ENCODE measurements at places on chromosomes 4 and X.

- DNase-seq = no peak
These were observed 872.9 kb upstream of the PCDH10 start for GRCh38 chr4:132276185-132276584.

DNA sequence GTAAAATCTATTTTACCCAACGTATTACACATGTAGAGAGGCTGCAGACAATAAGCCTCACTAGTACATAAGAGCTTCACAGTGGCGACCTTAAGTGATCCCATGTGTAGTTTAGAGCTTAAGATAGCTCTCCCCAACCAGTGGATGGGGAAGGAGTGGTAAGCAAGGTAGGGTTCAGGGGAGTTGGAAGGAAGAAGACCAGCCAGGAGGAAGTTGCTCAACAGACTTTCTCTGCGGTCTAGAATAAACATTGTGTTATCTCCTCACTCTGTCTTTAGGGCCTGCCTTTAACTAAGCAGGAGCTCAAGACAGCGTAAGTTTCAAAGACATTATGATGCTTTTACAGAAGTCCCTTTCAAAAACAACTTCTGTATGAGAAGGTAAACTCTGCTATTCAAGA, 16.8 kb downstream of the MEPE start:
- DNase-seq = no peak

- DNase-seq = no peak
These were observed 183.7 kb downstream of the NSUN7 start for GRCh38 chr4:40933272-40934053.

- no peak for DNase-seq
These were observed 82.4 kb downstream of the HTRA3 start for GRCh38 chr4:8351931-8352367.

- DNase-seq = no peak
These were observed 7.3 kb downstream of the RPS4X start for GRCh38 chrX:72269671-72270251.

DNA sequence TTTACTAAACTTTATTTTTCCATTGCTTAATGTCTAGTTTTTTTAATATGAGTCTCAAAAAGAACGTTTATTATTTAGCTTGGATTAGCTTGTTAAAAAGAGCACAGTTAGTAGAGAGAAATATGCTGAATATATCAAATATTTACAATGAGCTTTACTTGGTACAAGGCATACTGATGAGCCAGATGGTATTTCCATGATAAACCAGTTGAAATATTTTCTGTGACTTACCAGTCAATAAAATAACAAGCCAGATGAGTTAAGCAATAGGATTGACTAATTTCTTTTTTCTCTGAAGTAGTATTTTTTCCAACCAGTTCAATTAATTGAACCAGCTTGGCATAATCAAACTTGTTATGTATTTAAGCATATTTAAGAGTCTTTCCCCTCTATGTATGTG, 134.1 kb downstream of the KLHL34 start:
- no peak for DNase-seq

GRCh38 chrX:153214934-153215333, 35.9 kb downstream of the MAGEA1 start:
- no peak for DNase-seq

GRCh38 chr4:169189372-169189771, 81.4 kb downstream of the SH3RF1 start:
- DNase-seq = no peak

- no peak for DNase-seq
These were observed 4.0 kb downstream of the PPM1K start for GRCh38 chr4:88280228-88280795.

- DNase-seq = no peak
These were observed 216.3 kb upstream of the PCDH18 start for GRCh38 chr4:137748616-137749015.

GRCh38 chrX:44183329-44183728, 160.1 kb downstream of the EFHC2 start:
- DNase-seq = no peak

DNA sequence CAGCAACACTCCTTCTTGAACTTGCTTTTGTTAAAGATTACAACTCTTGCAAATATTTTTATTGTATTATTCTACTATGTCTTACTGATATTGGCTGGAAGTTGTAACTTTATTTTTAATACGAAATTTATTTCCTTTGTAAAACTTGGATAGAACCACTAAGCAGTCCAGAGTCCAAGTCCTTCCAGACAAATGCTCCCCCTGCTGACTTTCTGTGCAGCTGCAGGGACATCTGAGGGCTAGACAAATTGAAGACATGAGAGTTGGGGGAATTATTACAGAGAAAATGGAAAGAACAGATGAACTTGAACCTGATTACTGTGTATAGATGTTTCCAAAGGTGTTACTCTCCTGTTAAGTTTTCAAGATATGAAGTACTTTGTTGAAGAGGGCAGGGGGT, 238.8 kb downstream of the GRIA3 start:
- no peak for DNase-seq

- DNase-seq = no peak
These were observed 1023.3 kb upstream of the TENM3 start for GRCh38 chr4:181219783-181220416.

- no peak for DNase-seq
These were observed 11.1 kb downstream of the DRP2 start for GRCh38 chrX:101230636-101231035.

DNA sequence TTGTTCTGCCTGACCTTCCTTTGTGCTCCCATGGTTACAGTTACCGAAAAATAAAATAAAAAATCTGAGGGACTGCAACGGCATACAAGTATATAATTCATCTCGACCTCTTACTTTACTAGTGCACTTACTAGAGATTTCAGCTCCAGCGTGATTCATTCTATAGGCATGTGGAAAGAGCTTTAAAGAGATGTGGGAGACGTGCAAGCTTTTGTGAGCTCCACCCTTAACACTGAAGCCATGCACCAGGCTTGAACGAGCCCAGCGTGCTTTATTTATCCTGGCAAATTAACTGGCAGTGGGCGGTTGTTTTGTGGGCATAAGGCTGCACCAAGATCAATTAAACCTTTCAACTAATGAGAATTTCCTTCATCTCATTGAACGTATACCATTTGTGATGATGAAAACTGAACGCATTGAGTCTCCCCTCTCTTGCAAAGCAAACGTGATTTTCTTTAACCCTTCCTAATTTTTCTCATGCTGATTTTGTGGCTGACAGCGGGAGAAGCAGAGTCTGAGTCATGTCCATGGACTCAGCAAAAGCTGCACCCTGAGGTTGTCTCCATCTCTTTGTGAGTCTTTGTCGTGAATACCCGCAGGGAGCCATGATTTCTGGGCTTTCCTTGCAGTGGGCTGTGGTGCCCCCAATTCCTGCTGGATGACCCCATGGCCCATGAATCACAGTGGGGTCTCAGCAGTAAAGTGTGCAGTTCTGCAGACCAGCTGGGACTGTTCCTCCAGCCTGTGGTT, 60.1 kb downstream of the MXRA5 start:
- peak; percentile 36 for DNase-seq

DNA sequence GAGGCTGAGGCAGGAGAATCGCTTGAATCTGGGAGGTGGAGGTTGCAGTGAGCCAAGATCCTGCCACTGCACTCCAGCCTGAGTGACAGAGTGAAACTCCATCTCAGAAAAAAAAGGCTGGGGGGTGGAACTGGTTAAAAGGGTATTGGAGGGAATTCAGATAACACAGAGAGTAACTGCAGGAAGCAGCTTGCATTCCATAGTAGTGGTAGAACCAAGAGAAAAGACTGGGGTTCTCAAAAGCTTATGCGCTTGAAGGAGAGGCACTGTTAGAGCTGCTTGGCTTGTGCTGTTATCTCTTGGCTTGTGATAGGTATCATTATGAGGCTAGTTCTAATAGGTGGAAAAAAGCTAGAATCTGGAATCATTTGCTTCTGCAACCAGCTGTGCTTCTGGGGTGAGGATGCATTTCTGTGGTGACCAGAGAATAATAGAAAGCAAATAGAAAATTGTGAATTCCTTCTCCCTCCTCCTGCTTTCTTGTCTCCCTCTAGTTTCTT, 91.2 kb upstream of the ELOVL6 start:
- DNase-seq = peak; percentile 28

DNA sequence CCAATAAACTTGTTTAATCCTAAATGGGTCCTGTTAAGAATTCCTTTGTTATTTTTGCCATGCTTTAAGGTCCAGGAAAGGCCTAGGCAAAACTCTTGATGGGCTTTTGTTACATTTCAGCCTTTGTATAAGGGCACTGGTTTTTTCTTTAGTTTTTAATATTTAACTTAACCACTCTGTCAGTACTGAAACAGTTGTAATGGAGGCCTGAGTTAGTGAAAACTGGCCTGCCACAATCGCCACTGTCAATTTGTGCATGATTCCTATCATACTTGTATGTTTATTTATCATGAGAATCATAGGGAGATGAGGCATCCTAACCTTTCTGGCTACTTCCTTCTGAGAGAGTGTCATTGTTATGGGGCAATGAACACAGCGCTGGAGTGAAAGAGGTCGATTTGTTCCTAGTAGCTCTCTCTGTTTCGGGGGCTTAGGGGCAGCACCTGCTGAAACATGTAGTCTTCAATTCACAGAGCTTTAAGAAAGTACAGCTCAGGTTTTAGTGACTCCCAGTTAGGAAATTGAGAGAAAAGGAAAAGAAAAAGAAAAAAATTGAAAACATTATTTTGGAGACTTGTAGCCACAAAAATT, 393.8 kb upstream of the FSTL5 start:
- DNase-seq = no peak

DNA sequence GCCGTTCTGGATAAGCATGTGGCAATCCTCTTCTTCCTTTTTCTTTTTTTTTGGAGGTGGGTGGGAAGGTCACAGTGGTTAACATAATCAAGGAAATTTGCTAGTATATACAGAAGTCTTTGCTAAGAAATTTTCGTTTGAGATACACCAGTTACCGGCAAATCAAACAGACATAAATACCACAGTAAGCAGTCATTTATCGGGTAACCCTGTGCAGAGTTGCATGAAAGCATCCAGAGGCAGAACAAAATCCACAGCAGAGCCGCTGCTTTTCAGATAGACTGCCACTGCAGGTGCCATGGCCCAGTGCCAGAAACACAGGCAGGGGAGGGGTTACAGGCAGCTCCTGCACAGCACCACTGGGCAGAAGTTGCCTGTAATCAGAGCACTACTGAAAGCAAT, 179.1 kb upstream of the MAB21L2 start:
- no peak for DNase-seq

DNA sequence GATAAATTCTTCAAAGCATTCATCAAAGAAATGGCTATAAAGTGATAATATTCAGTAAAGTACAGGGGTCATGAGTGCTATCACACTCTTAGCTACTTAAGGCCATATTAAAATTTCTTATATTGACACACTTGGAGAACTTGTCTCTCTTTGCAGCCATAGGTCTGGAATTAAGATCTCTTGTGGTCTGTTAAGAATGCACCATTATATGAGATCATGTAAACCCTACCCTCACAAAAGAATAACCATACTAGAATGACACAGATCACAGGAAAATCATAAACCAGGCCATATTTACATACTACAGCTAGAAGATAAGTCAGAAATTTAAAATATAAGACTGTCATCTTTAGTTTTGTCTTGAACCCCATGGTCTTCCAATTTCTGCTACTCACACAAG, 434.3 kb downstream of the PDGFC start:
- no peak for DNase-seq

DNA sequence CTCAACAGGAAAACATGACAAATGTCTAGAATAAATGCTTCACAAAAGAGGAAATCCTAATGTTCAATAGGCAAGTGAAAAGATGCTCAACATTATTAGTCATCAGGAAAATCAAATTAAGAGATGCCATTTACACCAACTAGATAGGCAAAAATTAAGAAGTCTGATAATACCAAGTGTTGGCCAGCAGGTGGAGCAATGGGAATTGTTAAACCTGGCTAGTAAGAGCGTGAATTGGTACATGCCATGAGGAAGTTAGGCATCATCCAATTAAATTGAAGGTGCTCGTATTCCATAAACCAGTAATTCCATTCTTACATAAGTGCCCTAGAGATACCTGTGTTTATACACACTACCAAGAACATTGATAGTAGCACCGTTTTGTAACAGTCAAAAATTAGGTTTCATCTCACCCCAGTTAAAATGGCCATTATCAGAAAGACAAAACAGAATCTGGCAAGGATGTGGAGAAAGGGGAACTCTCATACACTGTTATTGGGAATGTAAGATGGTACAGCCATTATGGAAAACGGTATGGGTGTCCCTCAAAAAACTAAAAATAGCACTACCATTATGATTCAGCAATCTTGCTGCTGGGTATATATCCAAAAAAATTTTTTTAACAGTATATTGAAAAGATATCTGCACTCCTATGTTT, 14.0 kb upstream of the ZCCHC18 start:
- DNase-seq = no peak

DNA sequence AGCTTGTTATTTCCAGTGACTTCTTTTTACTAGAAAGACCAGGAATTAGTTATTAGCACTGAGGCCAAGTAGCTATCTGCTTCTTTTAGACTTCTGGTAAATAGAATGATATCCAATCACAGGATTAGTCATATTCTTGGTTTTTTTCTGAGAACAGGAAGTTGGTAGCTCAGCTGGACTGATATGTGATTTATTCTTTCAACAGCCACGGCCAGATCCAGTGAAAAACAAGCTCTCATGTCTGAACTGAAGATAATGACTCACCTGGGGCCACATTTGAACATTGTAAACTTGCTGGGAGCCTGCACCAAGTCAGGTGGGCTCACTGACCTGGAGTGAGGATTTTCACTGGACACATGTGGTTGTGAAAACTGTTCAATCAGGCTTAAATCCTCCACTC, 48.6 kb downstream of the PDGFRA start:
- DNase-seq = no peak

DNA sequence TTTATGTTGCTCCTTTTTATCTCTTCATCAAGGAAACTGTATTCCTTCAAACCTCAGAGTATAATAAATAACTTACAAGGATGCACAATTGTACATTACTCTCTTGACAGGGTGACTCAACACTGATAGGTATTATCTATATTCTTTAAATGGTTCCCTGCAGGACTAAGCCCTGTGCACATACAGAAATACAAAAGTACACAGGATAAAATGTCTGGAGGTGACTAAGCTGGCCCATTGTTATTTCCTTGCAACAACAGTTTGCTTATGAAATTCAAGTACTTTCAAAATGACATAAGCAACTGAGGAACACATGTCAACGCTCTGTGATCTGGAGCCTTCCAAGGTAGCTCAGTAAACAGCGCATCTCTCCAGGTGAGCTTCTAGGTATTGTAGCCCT, 83.8 kb upstream of the RPL34 start:
- DNase-seq = no peak

GRCh38 chrX:42443267-42443666, 334.7 kb downstream of the PPP1R2C start:
- DNase-seq = no peak

GRCh38 chr4:147192679-147193078, 247.0 kb upstream of the TTC29 start:
- DNase-seq = no peak

GRCh38 chr4:60865273-60865672, 334.9 kb upstream of the ADGRL3 start:
- DNase-seq = peak; percentile 1

DNA sequence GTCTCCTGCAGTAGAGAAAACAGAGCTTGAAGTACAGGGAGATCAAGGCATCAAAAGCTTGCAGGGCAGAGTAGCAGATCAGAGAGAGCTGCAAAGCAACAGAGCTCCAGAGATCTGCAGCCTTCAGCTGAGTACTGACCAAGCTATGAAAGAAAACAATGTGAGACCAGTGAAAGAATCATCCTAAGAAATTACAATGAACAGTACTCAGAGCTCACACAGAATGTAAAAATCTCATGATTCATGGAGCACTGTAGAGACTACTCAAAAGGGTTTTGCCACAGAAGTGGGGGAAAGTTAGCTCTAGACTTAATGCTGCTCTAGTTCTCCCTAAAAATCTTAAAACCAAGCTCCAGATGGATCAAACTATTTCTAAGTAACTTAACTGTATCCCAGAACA, 80.0 kb upstream of the MAB21L2 start:
- DNase-seq = no peak

GRCh38 chrX:120452131-120452530, 17.0 kb downstream of the LAMP2 start:
- DNase-seq = peak; percentile 54

Data from ELF-1 (cell line).